Hippocampal formation (tissue), 2 donors: ENCODE measurements at places on chromosomes 13 and 19.

GRCh38 chr13:95155093-95155492, 146.2 kb downstream of the ABCC4 start:
- no peak for DNase-seq

GRCh38 chr19:17944301-17944700, 11.5 kb downstream of the CCDC124 start:
- DNase-seq, result no peak

GRCh38 chr13:101474419-101474957, 22.0 kb downstream of the ITGBL1 start:
- DNase-seq, result peak; percentile 65

GRCh38 chr19:19429361-19429760, 23.9 kb downstream of the GATAD2A start:
- no peak for DNase-seq

GRCh38 chr19:35775298-35776101, at the start of gene ARHGAP33:
TSS of gene ARHGAP33 (plus strand) at chr19:35775564. CDS start at chr19:35775659, 95 bp downstream.
- DNase-seq, result peak; percentile 95

DNA sequence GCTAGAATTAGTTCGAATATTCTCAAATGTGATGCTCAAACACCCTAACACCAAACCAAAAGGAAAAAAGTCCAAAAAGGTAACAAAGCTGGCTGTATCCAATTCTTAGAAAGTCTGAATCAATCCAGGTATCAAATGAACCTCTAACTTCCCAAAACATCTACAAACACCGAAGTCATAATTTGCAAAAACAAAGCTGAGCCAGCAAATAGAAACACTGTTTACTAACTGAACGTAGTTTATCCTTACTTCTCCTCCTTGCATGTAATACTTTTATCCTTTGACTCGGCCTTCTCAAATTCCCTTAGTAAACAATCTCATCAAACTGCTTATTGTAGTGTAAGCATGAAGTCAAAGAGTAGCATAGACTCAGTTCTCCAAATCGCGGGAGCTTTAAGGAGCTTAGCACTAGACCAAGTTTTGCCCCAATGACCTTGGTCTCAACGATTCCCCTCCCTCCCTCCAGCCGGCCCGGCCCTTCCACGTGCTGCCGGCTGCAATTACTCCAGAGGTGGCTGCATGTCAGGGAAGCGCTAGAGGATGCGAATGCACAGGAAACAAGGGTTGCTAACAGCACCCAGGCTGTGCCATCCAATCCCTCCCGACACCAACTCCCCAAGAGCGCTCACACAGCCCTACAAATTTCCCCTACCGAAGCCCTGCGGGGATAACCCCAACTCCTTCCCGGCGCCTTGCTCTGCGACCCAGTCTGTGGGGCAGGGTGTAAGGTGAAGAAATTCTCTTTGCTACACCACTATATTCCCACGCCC, 693 bp downstream of the XPO4 start:
- DNase-seq, result no peak

DNA sequence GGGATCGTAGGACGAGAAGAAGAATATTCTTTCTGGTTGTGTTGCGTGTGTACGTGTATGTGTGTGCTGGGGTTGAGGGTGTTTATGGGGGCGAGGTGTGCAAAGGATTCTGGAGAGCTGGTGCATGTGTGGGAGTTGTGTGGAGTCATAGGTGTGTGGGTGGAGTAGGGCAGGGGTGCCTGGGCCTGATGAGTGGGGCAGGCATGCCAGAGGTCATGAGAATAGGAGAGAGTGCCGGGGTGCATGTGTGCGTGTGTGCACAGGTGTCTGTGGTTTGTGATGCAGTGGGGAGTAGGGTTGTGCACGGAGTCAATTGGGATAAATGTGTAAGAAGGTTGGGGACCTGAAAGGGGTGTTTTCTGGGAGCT, 649 bp downstream of the TMEM91 start:
- no peak for DNase-seq

GRCh38 chr13:30924721-30925120, 7.7 kb upstream of the TEX26 start:
- no peak for DNase-seq

DNA sequence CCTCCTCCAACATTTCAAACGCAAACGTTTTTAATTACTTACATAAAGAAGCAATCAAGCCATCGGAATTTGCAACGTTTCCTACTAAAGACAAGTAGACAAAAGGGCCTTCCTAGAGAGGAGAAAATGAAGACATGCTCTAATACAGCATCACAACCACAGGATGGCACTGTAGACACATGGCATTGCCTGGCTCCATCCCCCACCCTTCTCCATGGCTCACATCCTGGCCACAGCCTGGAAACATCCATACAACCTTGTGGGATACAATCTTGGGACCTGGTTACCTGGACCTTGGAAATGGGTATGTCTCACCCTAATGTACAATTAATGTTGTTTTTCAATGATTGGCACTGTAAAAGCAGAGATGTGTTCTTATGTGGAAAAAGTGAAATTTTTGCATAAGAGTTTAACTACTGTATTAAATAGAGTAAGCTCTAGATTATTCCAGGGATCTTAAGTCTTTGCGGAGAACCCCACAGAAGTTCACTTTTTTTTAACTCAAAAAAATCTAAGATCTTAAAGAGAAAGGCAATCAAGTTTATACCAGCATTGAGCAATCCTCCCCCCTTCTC, 21.5 kb downstream of the EBPL start:
- peak; percentile 85 for DNase-seq

GRCh38 chr13:50942630-50943311, 33.2 kb downstream of the RNASEH2B start:
- DNase-seq, result no peak

DNA sequence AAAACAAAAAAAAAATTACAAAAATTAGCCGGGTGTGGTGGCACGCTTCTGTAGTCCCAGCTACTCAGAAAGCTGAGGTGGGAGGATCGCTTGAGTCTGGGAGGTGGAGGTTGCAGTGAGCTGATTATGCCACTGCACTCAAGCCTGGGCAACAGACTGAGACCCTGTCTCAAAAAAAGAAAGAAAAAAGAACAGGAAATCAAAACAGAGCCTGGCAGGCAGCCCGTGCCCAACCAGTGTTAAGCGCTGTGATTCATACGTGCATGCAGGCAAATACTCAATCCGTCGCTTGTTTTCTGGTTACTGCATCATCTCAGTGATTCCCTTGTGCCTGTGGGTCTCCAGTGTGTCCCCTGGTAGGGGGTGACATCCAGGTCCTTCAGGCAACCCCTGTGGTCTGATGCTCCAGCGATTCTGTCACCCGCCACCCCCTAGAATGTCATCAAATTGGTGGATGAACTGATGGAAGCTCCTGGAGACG, 18.1 kb downstream of the DDX39A start:
- DNase-seq, result no peak

DNA sequence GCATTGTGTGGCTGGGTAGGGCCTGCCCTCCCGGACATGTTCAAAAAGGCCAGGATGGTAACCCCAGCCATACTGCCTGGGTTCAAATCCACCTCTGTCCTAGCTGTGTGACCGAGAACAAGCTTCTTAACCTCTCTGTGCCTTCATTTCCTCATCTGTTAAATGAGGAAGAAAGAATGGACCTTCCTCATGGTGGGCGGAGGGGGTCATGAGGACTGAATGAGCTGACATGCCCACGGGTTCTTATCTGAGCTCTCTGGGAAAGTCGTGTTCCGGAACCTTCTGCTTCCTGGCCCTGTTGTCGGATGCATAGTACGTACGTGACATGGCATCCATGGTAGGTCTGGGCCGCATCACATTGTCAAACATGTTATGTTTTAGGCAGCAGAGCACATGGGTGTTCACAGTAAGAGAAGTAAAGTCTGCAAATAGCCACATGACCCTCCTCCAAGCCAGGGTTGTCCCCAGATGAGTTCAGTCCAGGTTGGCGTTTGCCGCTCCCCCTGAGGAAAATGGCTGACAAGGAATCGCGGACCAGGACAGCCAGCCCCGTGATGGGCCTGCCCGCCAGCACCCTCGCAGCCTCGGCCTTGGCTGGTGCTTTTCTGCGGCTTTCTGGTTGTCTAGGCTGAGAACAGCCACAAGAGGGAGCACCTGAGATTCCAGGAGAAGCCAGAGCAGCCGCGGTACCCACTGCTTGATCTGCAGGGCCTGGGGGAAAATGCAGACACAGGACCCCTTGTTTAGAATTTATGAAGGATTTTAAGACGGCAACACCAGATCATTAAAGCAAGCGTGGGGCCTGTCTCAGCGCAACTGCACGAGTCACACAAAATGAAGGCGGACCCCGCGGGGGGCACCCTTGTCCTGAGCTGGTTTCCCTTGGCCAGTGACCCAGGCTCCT, 2.4 kb upstream of the NTN5 start:
- DNase-seq, result peak; percentile 81

GRCh38 chr13:73329355-73329754, 270.6 kb downstream of the KLF5 start:
- no peak for DNase-seq

DNA sequence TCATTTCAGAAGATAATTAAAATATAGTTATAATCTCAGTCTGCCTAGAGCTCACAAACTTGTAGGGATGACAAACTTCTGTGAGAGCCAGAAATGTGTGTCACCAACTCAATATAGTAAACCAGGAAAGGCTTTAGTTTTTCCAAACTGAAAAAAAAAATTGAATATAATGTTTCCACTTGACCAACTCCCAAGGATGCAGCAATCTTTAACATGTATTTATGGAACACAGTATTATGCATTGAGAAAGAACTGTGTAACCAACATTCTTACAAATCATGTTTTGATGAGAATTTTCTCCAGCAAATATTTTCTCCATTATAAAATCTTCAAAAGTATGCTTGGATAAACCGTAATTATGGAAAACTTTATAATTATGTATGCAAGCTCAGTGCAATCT, 50.1 kb upstream of the KLF12 start:
- DNase-seq, result no peak
